Tibial nerve (tissue), 4 donors: ENCODE measurements at places on chromosomes 12 and 14. TPM values are rescaled to one million over a fixed set of nuclear protein-coding genes. Genes with fewer than 3 reads are reported as not detected.
A peak's percentile ranks its signal among the peaks of the same experiment; 100 is the strongest.

GRCh38 chr12:9094512-9095206 is 21.1 kb downstream of the A2M start:
- no peaks in the 10 kb centered on the region for H3K27me3 ChIP-seq
- no peak overlapping the region for H3K27ac ChIP-seq
- peaks cover 95% of the 10 kb centered on the region for H3K36me3 ChIP-seq
- DNase-seq, result no peak
- no peaks in the 10 kb centered on the region for H3K4me1 ChIP-seq

DNA sequence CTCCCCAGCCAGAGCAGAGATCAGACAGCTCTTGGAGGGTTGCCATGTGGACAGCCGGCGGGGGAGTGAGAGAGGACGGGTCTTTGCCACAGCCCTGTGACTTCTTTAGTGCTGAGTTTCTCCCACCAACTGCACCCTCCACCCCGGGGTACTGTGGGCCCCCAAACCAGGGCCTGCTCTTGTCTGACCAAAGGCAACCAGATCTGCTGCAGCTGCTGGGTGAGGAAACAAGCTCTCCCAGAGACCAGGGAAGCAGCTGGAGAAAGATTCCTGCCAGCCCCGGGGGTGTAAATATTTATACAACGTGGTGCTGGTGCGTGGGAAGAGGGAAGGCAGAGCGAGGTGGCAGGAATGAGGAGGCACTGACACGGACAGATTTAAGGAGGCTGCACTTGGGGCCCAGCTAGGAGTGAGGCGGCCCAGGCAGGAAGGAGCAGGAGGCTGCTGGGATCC is 14.3 kb upstream of the ZFP36L1 start:
- H3K4me3 ChIP-seq, result no peak overlapping the region
- H3K36me3 ChIP-seq, result no peaks in the 10 kb centered on the region
- H3K27ac ChIP-seq, result peak overlapping the region; percentile 68
- H3K4me1 ChIP-seq, result peaks cover 29% of the 10 kb centered on the region

DNA sequence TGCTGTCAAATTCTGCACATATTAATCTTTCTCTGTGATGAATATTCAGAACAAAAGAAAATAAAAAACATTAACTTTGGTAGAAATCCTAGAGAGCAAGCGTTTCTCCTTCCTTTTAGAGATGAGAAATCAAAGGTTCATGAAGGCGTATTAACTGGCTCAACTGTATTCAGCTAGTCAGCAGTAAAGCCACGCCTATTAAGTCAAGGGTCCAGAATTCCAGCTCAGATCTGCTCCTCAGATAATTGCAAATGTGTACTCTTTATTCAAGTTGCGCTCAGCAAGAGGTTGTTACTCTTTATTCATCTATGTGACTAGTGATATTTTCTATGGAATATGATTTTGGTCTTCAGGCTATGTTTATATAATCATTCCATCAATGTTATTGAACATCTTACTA is 13.1 kb upstream of the POC1B start:
- DNase-seq, result no peak
- H3K4me1 ChIP-seq, result peaks cover 9% of the 10 kb centered on the region
- H3K27me3 ChIP-seq, result no peaks in the 10 kb centered on the region

DNA sequence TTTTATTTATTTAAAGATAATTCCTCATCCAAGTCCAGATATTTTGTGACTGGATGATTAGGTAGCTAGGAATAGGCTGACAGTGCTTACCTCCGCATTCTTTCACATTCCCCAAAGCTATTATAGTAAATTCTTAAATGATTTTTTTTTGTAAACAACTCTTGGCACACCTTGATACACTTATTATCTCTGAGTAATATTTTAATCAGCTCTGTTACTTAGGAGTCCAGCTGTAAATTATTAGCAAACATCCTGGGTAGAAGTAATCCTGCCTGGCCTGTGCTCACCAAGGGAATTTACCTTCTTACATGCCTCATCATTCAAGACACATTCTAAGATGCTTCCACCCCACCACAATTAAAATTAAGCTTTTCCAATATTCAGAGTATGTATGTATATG is 186.1 kb downstream of the SLC2A13 start:
- no peak overlapping the region for H3K27ac ChIP-seq
- DNase-seq, result no peak
- no peaks in the 10 kb centered on the region for H3K36me3 ChIP-seq
- no peaks in the 10 kb centered on the region for H3K4me1 ChIP-seq
- H3K4me3 ChIP-seq, result no peak overlapping the region

DNA sequence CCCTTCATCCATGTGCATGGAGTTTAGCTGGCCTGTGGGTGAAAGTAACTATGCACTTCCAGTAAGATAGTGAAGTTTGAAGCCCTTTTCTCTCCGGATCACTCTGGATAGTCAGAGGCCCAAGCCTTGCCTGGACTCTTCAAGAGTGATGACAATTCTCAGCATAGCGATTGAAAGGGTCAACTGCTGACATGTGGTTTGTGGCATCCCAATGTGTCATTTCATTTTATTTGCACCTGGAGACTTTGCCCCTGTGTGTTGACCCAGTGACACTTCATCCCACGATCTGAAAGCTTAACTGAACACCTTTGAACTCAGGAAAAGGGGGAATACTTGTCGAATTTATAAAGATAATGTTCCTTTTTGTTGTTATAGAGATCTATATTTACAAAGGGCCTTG is 711.9 kb upstream of the TMEM132C start:
- H3K4me3 ChIP-seq, result no peak overlapping the region
- no peaks in the 10 kb centered on the region for H3K36me3 ChIP-seq
- H3K27me3 ChIP-seq, result no peaks in the 10 kb centered on the region
- H3K4me1 ChIP-seq, result no peaks in the 10 kb centered on the region
- H3K27ac ChIP-seq, result no peak overlapping the region

GRCh38 chr14:102020058-102020971 is 55.9 kb downstream of the DYNC1H1 start:
- peaks cover 10% of the 10 kb centered on the region for H3K36me3 ChIP-seq
- no peak overlapping the region for H3K27ac ChIP-seq
- no peak overlapping the region for H3K4me3 ChIP-seq
- H3K27me3 ChIP-seq, result no peaks in the 10 kb centered on the region

Gene LRCOL1
- total RNA-seq, result not detected

Gene MUCL1
- total RNA-seq, result not detected

Gene MBD6
- 42.8 TPM for total RNA-seq

Gene SSPN
- 19.2 TPM for total RNA-seq

Gene TAS2R31
- total RNA-seq, result 13.5 TPM

Gene SLC8A3
- 0.20 TPM for total RNA-seq
